IMR-90 (cell line): ENCODE measurements at places on chromosomes 2 and 18.

- peak; percentile 4 for DNase-seq
Measured at GRCh38 chr18:23585897-23586248, 433 bp downstream of the NPC1 start.

DNA sequence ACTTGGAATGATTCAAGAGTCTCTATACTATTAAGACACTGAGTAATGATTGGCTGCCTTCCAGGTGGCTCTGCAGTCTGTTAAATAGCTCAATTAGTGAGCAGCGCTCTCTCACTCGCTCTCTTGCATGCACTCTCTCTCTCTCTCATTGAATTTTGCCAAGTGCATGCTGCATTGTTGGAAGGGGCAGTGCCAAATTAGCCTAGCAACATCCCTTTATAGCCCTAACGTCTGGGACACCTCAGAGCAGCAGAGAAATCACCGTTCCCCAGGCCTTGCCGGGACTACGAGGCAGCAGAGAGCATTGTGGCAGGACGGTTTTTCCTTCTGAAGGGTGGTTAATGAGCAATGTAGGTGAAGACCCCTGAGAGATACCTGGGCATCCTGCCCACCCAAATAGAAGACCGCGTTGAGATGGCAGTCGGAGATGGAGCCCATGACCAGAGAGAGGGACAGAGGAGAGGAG, 447.6 kb upstream of the POU3F3 start:
- no peak for DNase-seq

- no peak for DNase-seq
Measured at GRCh38 chr2:161386228-161386824, 29.8 kb upstream of the TBR1 start.

- DNase-seq, result no peak
Measured at GRCh38 chr2:186027922-186028321, 289.3 kb downstream of the FSIP2 start.

DNA sequence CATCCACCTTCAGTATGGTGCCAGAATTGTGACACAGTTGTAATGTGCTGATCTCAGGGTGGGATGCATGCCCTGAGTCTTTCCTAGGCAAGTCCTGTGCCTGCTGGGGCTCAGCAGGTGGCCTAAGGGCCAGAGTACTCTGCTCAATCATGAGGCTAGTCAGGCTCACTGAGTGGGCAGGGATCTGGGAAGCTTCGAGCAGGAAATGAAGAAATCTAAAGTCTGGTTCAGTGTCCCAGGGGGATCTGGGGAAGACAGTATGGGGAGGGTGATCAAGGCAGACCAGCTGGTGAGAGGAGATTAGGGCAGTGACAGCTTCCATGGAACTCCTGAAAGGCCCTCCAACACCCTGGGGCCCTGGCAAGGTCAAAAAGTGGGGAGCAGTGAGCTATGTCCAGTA, 8.9 kb upstream of the ANKRD29 start:
- DNase-seq, result no peak

GRCh38 chr2:223044092-223044836, 7.7 kb upstream of the KCNE4 start:
- DNase-seq, result no peak

GRCh38 chr2:221895366-221896121, 323.4 kb upstream of the EPHA4 start:
- DNase-seq, result peak; percentile 4

DNA sequence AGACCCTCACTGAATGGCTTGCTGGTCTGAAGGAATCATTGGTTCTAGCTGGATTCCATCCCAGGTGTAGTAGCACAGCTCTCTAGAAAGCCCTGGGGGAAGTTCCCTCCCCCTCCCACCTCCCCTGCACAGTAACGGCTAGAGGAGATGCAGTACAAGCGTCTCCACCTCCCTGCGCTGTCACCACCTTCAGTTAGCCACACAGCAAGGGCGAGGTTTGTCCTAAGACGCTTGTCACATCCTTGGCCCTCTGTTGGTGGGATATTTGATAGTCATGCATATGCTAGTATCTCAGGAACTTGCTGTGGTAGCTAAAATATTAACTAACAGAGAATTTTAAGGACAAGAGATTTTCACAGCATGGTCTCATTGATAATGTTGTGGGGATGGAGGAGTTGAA, 19.4 kb downstream of the TRAPPC12 start:
- DNase-seq, result no peak

DNA sequence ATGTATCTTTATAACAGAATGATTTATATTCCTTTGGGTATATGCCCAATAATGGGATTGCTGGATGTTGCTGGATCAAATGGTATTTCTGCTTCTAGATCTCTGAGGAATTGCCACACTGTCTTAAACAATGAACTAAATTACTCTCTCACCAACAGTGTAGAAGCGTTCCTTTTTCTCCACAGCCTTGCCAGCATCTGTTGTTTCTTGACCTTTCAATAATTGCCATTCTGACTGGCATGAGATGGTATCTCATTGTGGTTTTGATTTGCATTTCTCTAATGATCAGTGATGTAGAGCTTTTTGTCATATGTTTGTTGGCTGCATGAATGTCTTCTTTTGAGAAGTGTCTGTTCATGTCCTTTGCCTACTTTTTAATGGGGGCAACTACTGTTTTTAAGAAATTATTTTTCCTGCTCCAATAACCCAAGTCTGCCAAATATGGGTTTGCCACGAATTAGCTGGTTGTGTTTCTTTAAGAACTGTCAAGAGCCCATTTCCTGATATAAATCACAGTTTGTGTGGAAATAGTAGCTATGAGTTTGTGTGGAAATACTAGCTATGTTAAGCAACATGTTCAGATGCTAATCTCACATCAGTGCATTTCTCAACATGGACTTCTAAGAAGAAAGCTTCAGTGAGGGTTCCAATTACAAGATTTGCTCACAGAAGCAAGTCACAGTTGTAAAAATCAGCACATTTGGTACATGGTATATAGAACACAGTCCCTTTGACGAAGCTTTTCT, 259.4 kb downstream of the ANAPC1 start:
- DNase-seq, result peak; percentile 86

DNA sequence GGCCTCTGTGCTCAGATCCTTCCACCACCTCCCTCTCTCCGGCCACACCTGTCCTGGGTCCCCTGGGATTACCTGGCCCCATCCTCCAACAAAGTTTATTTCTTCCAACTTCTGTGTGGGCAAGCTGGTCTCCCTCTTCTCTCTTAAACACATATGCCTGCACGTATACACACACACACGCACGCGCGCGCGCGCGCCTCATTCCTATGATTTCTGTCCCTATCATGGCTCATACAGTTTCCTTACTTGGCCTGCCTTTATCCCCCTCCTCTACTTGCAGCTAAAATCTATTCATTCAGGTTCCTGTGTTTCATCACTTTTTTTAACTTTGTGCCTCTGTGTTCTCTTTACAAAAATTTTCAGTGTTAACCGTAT, 96.4 kb downstream of the LOXHD1 start:
- no peak for DNase-seq

DNA sequence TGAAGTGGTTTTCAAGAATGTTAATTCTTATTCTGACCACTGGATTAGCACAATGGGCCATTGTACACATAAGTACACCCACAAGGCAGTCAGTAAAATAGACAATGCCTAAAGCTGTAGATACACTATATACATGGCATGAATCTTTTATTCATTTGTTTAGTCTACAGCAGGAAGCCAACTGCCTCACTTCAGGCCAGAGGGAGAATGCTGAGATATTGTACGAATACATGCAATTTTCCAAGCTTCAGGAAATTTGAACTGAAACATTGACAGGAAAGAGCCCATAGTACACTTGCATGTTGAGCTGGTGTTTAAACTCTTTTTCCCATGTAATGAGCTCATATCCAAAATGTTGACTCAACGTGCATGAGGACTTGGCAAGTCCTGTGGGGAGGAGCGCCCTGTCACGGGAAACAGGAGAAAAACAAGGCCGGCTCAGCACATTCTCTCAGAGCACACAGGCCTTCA, 111.6 kb upstream of the CYP1B1 start:
- peak; percentile 94 for DNase-seq

DNA sequence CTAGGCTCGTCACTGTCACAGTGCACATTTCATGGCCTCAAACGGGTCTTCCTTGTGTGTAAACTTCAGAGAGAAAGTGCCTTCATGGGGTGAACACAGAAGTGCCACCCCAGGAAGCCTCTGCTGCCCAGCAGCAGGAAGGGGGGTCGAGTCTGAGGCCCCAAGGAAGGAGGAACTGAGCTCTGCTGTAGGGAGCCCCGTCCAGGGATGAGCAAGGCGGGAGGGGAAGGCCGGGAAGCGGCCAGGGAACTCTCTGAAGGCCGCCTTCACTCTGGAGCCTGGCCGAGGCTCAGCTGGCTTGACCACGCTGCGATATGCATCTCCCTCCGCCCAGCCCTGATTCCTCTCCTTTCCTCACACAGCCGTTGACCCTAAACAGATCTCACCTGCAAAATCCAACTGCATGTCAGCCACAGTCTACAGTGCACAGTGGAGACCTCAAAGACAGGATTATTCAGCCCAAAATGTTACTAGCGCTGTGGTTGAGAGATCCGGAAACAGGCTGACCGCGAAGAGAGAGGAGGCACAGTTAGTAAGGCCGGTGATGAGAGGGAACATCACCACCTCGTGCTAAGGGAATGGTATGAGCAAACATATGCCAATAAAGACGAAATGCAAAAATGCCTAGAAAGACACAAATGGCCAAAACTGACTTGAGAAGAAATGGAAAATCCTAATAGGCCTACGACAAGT, 34.2 kb upstream of the CTDP1 start:
- no peak for DNase-seq

DNA sequence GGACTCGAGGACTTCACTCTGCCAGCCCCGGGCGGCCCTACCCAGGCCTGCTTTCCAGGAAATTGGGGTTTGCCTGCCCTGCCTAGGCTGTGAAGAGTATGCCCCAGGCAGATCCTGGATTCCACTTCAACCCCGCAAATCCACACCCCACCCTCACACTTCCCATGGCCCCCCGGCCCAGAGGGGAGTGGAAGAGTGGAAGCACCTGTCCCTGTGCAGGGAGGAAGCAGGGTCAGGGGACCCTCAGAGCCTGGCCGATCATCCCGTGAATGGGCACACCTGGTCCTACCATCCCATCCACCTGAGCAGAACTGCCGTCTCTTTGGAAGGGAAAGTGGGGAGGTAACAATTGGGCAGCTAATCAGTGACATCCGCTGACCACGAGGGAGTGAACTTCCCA, 245.2 kb downstream of the EIPR1 start:
- DNase-seq, result no peak

DNA sequence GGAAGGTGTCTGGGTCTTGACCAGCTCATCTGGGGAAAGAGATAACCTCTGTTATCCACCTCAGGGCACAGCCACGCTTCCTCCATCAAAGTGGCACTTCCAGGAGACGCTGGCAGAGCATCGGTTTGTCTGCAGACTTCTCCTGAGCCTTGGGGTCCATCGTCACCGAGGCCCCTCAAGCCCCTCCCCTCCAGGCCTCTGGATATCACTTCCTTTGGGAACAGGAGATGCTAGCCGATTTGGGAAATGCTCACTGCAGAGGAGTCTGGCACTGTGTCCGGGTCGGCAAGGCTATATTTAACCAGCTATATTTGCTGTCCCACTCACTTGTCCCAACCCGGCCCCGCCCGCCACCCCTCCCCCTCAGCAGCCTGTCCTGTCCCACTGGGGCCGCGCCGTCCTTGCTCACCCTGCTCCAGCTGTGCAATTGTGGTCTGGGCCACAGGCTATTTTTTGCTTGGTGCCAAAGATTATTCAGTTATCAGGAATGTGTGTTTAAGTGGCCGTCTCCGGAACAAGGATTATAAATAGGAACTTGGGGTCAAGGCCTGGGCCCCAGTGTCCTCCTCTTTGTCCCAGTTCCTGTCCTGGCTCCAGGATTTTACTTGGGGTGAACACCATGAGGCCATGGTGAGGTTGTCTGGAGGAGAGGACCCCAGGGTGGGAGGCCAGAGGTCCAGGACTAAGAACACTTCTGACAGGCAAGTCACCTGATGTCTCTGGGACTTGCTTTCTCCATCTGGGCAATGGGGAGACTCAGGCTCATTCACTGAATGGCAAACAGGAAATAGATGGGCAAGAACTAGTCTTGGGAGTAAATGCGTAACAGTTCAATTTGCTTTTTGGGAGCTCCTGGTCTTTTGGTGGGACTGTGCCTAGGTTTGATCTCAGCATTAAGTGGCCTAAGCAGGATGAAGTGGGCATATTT, 263.6 kb downstream of the DYSF start:
- DNase-seq, result peak; percentile 44

- no peak for DNase-seq
Measured at GRCh38 chr2:241948299-241948897, 78.9 kb downstream of the RTP5 start.

GRCh38 chr2:218983263-218983933, 1.6 kb downstream of the FEV start:
- DNase-seq, result no peak
